ENCODE measurements at places on chromosomes 6 and 20.

- DNase-seq: no peak
These were observed 314.8 kb downstream of the QKI start for GRCh38 chr6:163729127-163729872.

DNA sequence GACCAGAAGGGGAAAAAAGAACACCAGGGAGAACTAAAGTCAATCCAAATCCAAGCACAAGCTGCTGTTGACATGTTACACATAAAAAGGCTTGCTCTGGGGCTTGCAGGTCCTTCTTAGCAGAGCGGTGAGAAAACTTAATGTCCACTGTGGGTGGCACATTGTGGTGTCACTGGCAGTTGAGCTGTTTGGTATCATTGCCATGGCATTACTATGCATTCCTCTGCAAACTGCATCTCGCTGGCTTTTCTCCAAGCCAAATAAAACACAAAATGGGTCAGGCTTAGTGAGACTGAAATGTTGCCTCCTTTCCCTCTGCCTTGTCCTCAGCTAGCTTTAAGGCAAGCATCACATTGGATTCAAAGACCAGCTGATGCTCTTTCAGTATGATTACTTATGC lies 40.9 kb downstream of the LY86 start:
- DNase-seq: no peak

DNA sequence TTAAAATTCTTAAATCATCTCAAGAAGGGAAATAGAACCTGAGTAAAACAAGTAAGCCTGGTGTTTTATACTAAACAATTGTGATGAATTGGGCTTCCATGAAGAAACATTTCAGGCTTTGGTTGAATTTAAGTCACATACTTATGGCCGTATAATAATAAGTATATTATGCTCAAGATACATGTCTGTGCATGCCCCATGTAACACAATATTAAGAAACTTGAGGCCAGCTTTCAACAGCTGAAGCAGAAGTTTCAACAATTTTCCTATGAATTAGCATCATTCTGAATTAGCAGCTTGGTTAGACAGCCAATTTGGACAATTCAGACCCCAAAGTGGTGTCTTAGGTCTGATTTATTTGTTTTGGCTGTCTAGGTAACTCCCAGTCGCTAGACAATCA lies 243.7 kb downstream of the MYLK4 start:
- DNase-seq: no peak

DNA sequence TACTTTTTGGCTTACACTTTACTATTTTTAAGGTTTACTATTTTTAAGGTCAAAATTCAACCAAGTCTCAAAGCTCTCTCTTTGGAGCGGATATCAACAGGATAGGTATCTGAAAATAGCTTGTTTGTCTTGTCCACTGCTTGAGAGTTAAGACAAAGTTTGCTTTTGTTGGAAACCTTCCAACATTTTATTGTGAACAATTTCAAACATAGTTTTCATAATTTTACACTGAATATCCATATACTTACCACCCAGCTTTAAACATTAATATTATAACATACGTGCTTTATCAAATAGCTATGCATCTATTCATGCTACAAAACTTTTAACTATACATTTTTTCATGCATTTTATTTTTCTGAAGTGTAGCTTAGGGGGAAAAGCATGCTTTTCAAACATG lies 109.9 kb downstream of the FYN start:
- no peak for DNase-seq

DNA sequence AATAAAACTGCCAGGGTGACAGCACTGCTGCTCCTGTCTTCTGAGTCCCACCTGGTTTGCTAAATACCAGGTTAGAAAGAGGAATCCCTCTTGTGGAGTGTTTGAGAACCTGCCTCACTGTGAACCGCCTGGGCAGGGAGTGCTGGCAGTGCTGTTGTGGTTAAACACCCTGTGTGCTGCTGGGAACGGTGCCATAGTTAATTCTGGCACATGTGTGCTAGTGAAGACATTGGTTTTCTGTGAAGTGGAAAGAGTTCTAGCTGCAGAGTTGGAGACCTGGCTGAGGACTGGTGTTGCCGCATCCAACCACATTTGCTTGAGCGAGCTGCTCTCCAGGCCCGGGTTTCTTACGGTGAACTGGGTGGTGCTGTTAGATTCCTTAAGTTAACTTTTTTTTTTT lies 72.7 kb downstream of the IGF2R start:
- DNase-seq: no peak

DNA sequence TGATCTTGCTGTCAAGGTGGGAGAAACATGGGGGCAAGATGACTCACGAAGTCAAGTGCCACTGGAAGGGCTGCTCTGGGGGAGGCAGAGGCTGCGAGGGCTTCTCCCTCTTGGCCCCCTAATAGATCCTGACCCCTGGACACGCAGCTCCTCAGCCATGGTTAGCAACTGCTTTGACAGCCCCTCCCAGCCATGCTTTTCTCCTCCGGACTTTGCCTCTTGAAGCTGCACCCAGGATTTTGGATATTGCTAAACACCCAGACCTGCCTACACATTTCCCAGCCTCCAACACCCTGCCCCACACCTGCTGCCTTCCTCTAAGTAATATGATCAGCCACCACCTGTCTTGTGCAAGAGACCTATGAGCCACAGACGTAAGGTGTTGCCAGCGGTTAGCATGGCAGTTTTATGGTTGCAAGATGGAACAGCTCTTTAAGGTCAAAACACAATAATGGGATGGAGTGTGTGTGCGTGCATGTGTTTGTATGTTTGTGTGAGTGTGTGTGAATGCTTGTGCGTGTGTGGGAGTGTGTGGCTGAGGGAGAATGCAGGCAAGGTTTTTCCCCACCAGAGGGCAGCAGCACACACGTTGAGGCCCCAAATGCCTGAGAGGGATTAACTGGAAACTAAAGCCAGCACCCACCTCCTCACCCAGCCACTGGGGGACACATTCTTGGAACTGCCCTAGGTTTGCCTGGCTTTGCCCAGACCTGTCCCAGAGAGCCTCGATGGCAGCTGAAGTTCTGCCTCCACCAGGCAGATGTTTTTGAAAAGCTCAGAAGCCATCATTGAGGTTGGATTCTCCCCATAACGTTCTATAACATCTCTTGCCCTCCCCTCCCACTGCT lies 2.5 kb downstream of the IP6K3 start:
- peak; percentile 75 for DNase-seq

DNA sequence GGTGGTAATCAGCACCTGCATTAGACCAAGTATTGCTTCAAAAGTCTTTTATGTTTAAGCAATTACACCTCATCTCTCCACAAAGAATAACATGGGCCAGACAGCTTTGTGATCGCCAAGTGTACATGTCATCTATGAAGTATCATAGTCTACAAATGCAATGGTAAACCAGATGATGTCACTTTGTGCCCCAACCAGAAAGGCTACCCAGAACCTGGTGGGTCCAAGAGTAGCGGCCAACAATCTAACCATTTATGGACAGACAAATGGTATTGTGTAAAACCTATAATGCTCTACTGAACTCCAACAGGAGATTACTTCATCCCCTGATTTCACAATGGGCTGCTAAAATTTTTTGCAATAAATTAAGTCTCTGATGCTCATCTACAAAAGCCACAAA lies 295.9 kb downstream of the GMDS start:
- DNase-seq: no peak

DNA sequence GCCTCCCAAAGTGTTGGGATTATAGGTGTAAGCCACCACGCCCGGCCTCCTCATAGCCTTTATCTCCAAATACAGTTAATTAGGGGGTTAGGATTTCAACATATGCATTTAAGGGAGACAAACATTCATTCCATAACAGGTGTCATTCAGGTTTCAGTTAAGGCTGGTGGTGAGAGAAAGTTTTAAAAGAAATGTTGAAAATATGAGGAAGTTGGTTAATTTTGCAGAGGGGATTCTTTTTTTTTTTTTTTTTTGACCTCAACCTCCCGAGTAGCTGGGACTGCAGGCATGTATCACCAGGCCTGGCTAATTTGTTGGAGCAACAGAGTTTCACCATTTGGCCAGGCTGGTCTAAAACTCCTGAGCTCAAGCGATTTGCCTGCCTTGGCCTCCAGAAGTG lies 12.5 kb upstream of the EBF4 start:
- DNase-seq: no peak

GRCh38 chr20:45064812-45065211 lies 36.1 kb downstream of the KCNS1 start:
- DNase-seq: no peak

DNA sequence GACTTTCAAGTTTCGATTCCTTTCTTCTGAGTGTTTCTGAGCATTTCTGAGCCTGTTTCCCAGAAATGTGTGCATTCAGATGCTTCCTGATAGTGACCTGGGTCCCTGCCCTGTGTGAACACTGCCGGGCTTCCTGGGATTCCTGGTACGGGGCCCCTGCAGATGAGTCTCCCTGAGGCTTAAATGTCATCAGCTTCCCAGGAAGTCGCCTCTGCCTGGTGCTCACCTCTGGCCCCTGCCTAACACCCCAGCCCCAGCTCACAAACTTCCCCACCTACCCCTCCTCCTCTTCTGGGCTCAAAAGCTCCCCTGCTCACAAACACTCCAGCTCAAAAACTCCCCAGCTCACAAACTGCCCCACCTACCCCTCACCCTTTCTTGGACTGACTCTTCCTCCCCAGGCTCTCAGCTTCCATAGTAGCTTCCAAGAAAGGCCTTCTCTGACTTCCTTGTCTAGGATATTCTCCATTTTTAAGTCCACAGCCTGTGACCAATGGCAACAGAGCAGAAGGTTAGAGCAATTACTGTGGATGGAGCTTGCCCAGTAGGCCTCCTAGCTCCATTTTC lies 42.0 kb downstream of the TGM2 start:
- no peak for DNase-seq

GRCh38 chr20:14758356-14758755 lies 420.9 kb upstream of the FLRT3 start:
- no peak for DNase-seq

- DNase-seq: no peak
These were observed 249.0 kb upstream of the OPRM1 start for GRCh38 chr6:153790048-153790447.

DNA sequence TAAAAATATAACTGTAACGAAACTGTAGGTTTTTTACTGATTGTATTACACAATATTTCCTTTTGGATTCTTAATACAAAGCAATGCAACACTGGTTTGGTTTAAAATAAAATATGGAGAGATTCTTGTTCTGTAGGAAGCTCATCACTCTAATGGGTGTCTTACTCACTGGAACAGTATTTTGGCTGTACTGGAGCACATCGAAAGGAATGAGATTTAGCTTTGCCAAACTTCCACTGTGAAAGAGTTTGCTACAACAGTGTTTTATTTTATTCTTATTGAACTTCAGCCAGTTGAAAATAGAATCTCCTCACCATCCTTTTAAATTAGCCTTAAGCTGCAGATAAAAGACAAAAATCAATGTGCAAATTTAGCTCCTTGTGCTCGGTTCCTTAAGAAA lies 230.7 kb upstream of the QKI start:
- DNase-seq: no peak

- no peak for DNase-seq
These were observed 78.9 kb upstream of the KCNK16 start for GRCh38 chr6:39401376-39401775.

DNA sequence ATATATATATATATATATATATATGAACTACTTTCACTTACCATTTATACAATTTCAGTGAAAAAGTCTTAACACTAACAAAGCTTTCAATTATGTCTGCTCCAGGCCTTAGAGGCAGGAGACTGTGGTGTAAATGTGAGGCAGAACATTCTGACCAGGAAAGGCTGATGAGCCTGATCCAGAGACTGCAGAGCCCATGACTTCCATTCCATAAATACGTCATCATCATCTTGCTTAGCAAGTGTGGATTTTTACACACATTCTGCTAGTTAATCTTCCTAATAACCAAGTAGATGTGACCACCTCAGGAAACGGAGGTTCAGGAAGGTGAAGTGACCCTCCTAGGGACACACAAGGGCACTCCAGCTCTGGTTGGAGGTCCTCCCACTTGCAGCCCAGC lies 14.9 kb downstream of the TRERF1 start:
- no peak for DNase-seq

- no peak for DNase-seq
These were observed 59.9 kb upstream of the MAP7 start for GRCh38 chr6:136609873-136610706.

- no peak for DNase-seq
These were observed 9.2 kb upstream of the TBX18 start for GRCh38 chr6:84773431-84774156.

DNA sequence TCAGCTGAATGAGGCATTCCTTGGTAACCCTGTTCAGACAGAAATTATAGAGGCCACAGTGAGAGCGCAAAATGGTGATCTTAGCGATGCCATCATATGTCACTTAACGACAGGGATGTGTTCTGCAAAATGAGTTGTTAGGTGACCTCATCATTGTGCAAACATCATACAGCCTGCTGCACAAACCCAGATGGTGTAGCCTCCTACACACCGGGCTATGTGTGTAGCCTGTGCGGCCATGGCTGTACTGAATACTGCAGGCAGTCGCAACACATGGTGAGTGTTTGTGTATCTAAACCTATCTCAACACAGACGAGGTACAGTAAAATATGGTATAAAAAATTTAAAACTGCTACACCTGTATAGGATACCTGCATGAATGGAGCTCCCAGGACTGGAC lies 234.1 kb upstream of the PMEPA1 start:
- no peak for DNase-seq

DNA sequence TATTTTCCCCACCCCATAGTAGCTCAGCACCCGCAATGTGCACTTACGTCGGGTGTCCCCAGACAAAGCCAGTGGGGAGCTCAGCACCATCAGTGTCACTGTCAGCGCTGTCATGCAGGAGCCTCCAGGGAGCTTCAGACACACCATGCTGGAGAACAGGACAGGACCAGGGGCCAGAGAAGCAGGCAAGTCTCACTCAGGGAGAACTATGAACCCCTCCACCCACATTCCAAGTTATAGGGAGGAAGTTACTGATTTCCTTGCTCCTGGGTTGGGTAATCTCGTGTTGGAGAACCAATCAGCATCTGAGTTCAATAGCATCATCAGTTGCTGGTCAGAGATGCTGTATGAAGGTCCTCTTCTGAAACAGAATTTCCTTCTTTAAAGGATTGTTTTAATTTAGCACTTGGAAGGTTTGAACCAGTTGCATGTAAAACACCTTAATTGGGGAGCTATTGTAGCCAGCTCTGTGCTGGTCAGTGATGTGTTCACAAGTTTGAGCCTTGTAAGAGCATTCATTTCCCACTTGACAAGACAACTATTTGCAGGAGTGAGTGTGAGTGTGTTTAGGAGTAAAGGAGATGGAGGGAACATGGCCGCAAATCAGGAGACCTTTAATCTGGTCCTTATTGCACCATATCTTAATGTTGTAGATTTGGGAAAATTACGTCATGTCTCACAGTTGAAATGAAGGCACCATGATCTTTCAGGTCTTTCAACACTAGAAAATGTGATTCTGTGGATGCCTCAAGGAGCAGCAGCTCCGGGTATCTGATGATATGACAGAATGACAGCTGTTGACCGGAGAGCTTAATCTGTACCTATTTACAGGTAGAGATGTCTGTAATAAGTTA lies at the start of gene HLA-DRB1:
TSS of gene HLA-DRB1 (minus strand) at position 253 of the 854 bp plus-strand sequence. CDS start at position 147, 106 bp downstream.
- peak; percentile 10 for DNase-seq

GRCh38 chr20:16444057-16444777 lies 129.0 kb downstream of the KIF16B start:
- DNase-seq: no peak

Measured in activated naive CD4-positive, alpha-beta T cell treated with anti-CD3 and anti-CD28 coated beads, Interleukin-2, amount 50 U/mL, for 16 hours (primary cell).